Adrenal gland (tissue), 19 donors: ENCODE measurements at places on chromosomes 12 and 14.

DNA sequence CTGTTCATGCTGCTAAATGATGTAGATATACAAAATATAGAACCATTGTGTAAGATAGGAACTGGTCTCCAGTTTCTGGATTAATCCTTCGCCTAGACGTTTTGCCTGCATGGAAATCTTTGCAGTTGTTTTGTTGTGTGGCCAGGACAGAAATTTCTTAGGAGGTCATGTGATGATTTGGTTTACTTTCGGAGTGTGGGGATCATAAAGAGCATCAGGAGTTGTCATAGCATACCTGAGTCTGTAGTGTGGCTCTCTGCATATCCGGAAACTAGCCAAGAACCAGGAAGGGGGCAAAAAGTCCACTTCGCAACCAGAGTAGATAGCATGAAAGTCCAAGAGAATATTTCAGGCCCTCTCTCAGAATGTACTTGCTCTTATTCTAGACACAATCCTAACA is 3.1 kb downstream of the SAMD4A start:
- peaks cover 13% of the 10 kb centered on the region for H3K4me1 ChIP-seq
- DNase-seq: no peak
- H3K27me3 ChIP-seq: no peaks in the 10 kb centered on the region

GRCh38 chr14:23881282-23881681 is 72.3 kb upstream of the DHRS4 start:
- no peak overlapping the region for H3K4me3 ChIP-seq
- no peaks in the 10 kb centered on the region for H3K36me3 ChIP-seq
- no peaks in the 10 kb centered on the region for H3K4me1 ChIP-seq
- no peak overlapping the region for H3K27ac ChIP-seq
- H3K27me3 ChIP-seq: no peaks in the 10 kb centered on the region

DNA sequence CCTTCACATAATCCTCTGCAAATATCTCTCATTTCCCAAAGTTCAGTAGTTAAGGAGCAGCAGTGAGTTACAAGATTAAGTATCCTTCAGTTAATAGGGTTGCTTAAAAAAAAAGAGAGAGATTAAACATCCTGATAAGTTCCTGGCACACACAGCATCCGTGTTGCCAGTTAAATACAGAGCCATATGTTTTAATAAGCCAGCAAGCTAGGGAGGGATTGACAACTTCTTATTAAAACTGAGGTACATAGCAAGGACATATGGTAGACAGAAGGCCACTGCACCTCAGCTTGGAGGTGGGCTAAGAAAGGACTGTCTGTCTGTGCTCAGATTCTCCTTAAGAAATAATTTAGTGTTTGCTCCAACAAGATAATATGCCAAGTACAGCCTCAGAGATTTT is 9.6 kb upstream of the TMEM30B start:
- H3K27me3 ChIP-seq: no peaks in the 10 kb centered on the region
- DNase-seq: no peak
- H3K36me3 ChIP-seq: no peaks in the 10 kb centered on the region
- H3K4me1 ChIP-seq: peaks cover 7% of the 10 kb centered on the region
- H3K4me3 ChIP-seq: no peak overlapping the region

- H3K4me1 ChIP-seq: no peaks in the 10 kb centered on the region
- no peaks in the 10 kb centered on the region for H3K36me3 ChIP-seq
- no peak overlapping the region for H3K27ac ChIP-seq
- H3K27me3 ChIP-seq: no peaks in the 10 kb centered on the region
These were observed 9.0 kb downstream of the MVK start for GRCh38 chr12:109582636-109583035.

- no peaks in the 10 kb centered on the region for H3K27me3 ChIP-seq
- peak overlapping the region; percentile 91 for H3K27ac ChIP-seq
- H3K4me1 ChIP-seq: peaks cover 25% of the 10 kb centered on the region
- peak; percentile 89 for DNase-seq
- H3K4me3 ChIP-seq: peak overlapping the region; percentile 31
These were observed 18.8 kb upstream of the NR4A1 start for GRCh38 chr12:52032446-52032803.

GRCh38 chr12:3628629-3629028 is 124.3 kb downstream of the CRACR2A start:
- H3K27ac ChIP-seq: no peak overlapping the region
- no peak for DNase-seq
- H3K4me1 ChIP-seq: no peaks in the 10 kb centered on the region
- H3K36me3 ChIP-seq: no peaks in the 10 kb centered on the region
- no peak overlapping the region for H3K4me3 ChIP-seq

DNA sequence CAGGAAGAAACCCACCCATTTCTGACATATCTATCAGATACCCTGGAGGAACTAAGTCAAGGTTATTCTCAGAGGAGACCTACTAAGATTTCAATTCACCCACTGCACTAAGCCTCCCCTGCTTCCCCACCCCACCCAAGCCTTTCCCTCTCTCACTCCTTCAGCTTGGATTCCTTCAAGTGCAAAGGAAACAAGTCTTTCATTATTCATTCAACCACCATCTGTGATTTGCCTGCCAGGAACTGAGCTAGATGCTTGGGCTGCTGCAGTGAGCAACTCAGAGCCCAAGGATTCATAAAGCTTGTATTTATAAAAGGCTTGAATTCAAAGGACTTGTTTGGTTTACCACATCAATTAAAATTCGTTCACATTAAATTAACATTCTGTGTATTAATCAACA is 161.3 kb downstream of the GXYLT1 start:
- H3K36me3 ChIP-seq: no peaks in the 10 kb centered on the region
- no peak overlapping the region for H3K27ac ChIP-seq
- H3K4me3 ChIP-seq: no peak overlapping the region

GRCh38 chr12:53645165-53645564 is 19.0 kb upstream of the ATF7 start:
- no peak for DNase-seq
- H3K4me1 ChIP-seq: no peaks in the 10 kb centered on the region
- no peak overlapping the region for H3K4me3 ChIP-seq
- H3K27me3 ChIP-seq: no peaks in the 10 kb centered on the region
- H3K36me3 ChIP-seq: no peaks in the 10 kb centered on the region
- H3K27ac ChIP-seq: no peak overlapping the region

DNA sequence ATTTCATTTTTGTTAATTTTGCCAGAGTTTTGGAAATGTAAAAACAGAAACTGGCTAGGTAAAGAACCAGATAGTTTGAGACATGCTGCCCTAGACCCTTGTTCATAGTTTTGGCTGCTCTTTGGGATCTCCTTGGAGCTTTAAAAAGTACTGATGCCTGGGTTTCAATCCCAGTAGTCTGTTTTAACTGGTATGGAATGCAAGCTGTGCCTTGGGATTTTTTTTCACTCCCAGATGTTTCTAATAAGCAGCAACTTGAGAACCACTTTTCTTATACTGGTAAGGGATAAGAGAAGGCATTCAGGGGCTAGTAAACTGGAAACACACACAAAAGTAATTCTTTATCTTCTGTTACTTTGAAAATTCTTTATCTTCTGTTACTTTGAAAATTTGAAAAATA is 18.8 kb downstream of the SLC35F4 start:
- no peaks in the 10 kb centered on the region for H3K4me1 ChIP-seq
- no peak for DNase-seq
- no peak overlapping the region for H3K4me3 ChIP-seq
- no peak overlapping the region for H3K27ac ChIP-seq
- peaks cover 3% of the 10 kb centered on the region for H3K27me3 ChIP-seq
- no peaks in the 10 kb centered on the region for H3K36me3 ChIP-seq

- H3K27ac ChIP-seq: no peak overlapping the region
- H3K27me3 ChIP-seq: no peaks in the 10 kb centered on the region
- no peak for DNase-seq
- H3K4me3 ChIP-seq: no peak overlapping the region
These were observed 158.0 kb downstream of the RIMBP2 start for GRCh38 chr12:130557886-130558765.

GRCh38 chr12:91920741-91921140 is 224.9 kb downstream of the BTG1 start:
- H3K4me3 ChIP-seq: no peak overlapping the region
- DNase-seq: no peak
- H3K27ac ChIP-seq: peak overlapping the region; percentile 1
- peaks cover 9% of the 10 kb centered on the region for H3K4me1 ChIP-seq
- no peaks in the 10 kb centered on the region for H3K27me3 ChIP-seq

DNA sequence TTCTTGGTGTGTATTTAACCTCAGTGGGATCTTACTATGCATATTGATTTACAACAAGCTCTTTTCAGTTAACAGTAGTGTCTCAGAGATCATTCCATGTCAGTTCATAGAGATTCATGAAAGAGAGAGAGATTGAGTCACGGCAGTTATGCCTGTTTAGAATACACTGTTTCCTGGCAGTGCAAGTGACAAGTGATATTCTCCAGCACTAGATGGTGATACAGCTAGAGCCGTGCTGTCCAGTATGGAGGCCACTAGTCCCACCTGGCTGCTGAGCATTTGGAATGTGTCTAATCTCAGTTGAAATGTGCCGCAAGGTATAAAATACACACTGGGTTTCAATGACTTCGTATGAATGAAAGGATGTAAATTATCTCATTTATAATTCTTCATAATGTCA is 184.4 kb downstream of the SUDS3 start:
- no peaks in the 10 kb centered on the region for H3K36me3 ChIP-seq
- no peaks in the 10 kb centered on the region for H3K27me3 ChIP-seq
- no peak for DNase-seq
- H3K4me1 ChIP-seq: no peaks in the 10 kb centered on the region
- H3K4me3 ChIP-seq: no peak overlapping the region

GRCh38 chr12:27246774-27247173 is 2.7 kb downstream of the STK38L start:
- no peaks in the 10 kb centered on the region for H3K36me3 ChIP-seq
- no peak overlapping the region for H3K27ac ChIP-seq
- H3K4me1 ChIP-seq: peaks cover 11% of the 10 kb centered on the region
- no peak for DNase-seq
- H3K27me3 ChIP-seq: no peaks in the 10 kb centered on the region

- no peaks in the 10 kb centered on the region for H3K36me3 ChIP-seq
- H3K4me3 ChIP-seq: no peak overlapping the region
- H3K27ac ChIP-seq: no peak overlapping the region
- no peaks in the 10 kb centered on the region for H3K27me3 ChIP-seq
- H3K4me1 ChIP-seq: no peaks in the 10 kb centered on the region
These were observed 1077.1 kb downstream of the SLC16A7 start for GRCh38 chr12:60672949-60673348.

DNA sequence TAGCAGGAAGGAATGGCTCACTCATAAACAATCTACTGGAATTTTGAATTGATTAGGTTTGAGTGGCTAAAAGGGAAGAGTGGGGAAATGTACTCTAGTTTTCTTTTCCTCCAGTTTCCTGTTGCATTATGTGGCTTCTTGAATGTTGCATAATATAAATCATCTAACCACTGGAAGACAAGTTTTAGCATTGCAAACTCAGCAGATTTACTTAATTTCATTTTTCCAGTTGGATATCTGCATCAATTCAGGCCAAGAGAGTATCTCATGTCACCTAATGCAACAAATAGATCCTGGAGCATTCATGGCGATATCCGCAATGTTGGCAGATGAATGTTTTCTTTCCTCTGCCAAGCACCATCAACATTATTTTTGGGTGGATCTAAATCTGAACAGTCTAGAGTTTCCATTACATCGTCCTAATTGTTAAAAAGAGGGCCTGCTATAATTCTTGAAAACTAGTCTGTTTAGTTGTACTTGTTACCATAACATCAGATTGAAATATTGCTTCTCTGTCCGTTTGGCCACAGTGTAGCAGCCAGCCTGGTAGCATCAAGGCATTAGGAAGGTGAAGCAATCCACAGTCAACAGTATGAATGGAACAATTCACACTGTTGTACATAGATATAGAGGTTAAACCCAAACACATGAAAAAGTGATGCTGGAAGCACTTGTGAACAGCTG is 544.2 kb downstream of the ETNK1 start:
- DNase-seq: no peak
- no peak overlapping the region for H3K4me3 ChIP-seq
- no peaks in the 10 kb centered on the region for H3K36me3 ChIP-seq

- no peak overlapping the region for H3K4me3 ChIP-seq
- no peaks in the 10 kb centered on the region for H3K27me3 ChIP-seq
- no peaks in the 10 kb centered on the region for H3K36me3 ChIP-seq
- H3K27ac ChIP-seq: no peak overlapping the region
- H3K4me1 ChIP-seq: no peaks in the 10 kb centered on the region
These were observed 19.0 kb downstream of the MYL2 start for GRCh38 chr12:110901401-110901800.

DNA sequence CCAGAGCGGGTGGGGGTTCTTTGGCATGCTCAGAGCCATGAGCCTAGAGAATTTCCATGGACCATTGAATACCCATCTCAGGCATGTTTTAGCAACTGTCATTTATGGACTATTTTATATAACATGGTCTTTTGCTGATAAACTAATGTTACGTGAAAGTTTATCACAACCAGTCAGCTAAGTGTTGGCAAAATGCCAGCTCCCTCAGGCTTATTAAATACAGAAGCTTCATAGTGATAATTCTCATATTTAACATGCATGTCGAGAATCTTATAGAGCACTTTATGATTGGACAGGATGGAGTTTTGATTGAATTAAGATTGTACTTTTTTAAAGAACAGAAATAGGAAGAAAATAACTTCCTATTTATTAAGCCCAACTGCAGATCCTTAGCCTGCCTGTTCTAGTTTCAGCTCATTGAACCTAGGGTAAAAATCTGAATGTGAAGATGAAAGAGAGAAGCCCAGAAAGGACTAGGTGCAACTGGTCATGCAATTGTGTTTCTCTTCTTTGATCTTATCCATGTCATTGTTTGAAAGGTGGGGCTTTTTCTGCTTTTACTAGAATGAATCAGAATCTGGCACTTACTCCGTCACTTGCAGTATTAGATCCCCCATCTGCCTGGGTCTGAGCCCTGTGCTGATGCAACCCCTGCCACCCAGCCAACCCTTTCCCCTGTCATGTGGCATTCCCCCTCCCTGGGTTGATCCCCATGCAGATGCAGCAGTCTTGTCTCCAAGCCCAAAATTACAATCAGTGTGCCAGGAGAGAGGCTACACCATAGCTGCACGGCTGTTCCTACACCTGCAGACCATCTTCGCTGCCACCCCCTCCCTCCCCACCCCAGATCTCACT is 134.6 kb upstream of the EVL start:
- no peaks in the 10 kb centered on the region for H3K36me3 ChIP-seq
- no peak overlapping the region for H3K4me3 ChIP-seq
- no peaks in the 10 kb centered on the region for H3K4me1 ChIP-seq
- no peak for DNase-seq
- H3K27me3 ChIP-seq: no peaks in the 10 kb centered on the region
- no peak overlapping the region for H3K27ac ChIP-seq

DNA sequence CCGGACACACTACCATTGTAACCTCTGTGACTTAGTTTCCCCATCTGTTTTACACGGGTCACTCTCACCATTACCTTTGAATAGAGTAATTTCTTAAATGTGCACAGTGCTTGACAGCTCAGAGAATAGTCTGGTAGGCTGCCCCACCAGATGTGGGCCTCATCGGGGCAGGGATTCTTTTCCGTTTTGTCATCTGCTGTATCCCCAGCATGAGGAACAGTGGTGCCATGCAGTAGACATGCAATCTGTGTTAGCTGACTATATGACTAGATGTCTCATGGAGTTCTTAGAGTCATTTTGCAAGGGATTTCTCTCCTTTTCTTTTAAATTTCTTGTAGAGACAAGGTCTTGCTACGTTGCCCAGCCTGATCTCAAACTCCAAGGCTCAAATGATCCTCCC is 44.9 kb upstream of the PLEKHG3 start:
- DNase-seq: no peak
- no peak overlapping the region for H3K27ac ChIP-seq
- no peak overlapping the region for H3K4me3 ChIP-seq

- H3K4me3 ChIP-seq: no peak overlapping the region
- peaks cover 27% of the 10 kb centered on the region for H3K27me3 ChIP-seq
- H3K36me3 ChIP-seq: no peaks in the 10 kb centered on the region
These were observed 4.1 kb downstream of the TRHDE start for GRCh38 chr12:72276181-72276805.

- no peaks in the 10 kb centered on the region for H3K4me1 ChIP-seq
- H3K27ac ChIP-seq: no peak overlapping the region
- no peak overlapping the region for H3K4me3 ChIP-seq
These were observed 188.7 kb upstream of the TMEM260 start for GRCh38 chr14:56390859-56391258.
